ENCODE measurements at places on chromosomes 2 and 18. TPM values are rescaled to one million over a fixed set of nuclear protein-coding genes. Genes with fewer than 3 reads are reported as not detected.

Gene GYPC
- 199 TPM for polyA plus RNA-seq

Gene MAP2
- not detected for polyA plus RNA-seq

Gene MLPH
- not detected for polyA plus RNA-seq

Gene SIX3
- polyA plus RNA-seq, result not detected

Gene NCKAP5
- not detected for polyA plus RNA-seq

Gene KLF11
- 4.3 TPM for polyA plus RNA-seq

Gene ALPG
- polyA plus RNA-seq, result not detected

Gene RAB12
- polyA plus RNA-seq, result 0.24 TPM

Gene TMEM37
- not detected for polyA plus RNA-seq

Gene MAP3K19
- polyA plus RNA-seq, result not detected

Gene NOL4
- not detected for polyA plus RNA-seq

Gene ACVR1C
- polyA plus RNA-seq, result 1.9 TPM

Gene SELENOI
- 4.0 TPM for polyA plus RNA-seq

Gene UGT1A10
- not detected for polyA plus RNA-seq

Gene ATP8B1
- polyA plus RNA-seq, result not detected

Gene POTEJ
- polyA plus RNA-seq, result not detected

Gene ALPI
- not detected for polyA plus RNA-seq

Gene ASB18
- polyA plus RNA-seq, result not detected

Gene MATN3
- not detected for polyA plus RNA-seq

Gene PROKR1
- not detected for polyA plus RNA-seq

Gene DUSP28
- polyA plus RNA-seq, result 23.9 TPM

Gene EN1
- polyA plus RNA-seq, result not detected

Gene CDH19
- polyA plus RNA-seq, result not detected

Gene RTP5
- not detected for polyA plus RNA-seq

Gene SCN3A
- not detected for polyA plus RNA-seq

Gene ITPRIPL1
- 0.94 TPM for polyA plus RNA-seq

Gene GPR75
- 0.14 TPM for polyA plus RNA-seq

Gene DNAJC5G
- polyA plus RNA-seq, result not detected

Gene DPP4
- polyA plus RNA-seq, result 13.3 TPM

Gene KCNJ3
- polyA plus RNA-seq, result not detected

Gene MERTK
- not detected for polyA plus RNA-seq

Gene MBP
- 148 TPM for polyA plus RNA-seq

Gene SERPINB4
- polyA plus RNA-seq, result not detected

Gene ARHGAP25
- polyA plus RNA-seq, result 95.4 TPM

Gene ANTXR1
- polyA plus RNA-seq, result not detected

Gene GCG
- polyA plus RNA-seq, result not detected

Gene TMEM182
- polyA plus RNA-seq, result 6.3 TPM

Gene GAREM2
- 2.6 TPM for polyA plus RNA-seq

Gene MTLN
- polyA plus RNA-seq, result 125 TPM

All from naive thymus-derived CD8-positive, alpha-beta T cell (primary cell).